DMS153 (cell line): ENCODE measurements at places on chromosomes 6 and 20.

- DNase-seq: no peak
Observed at GRCh38 chr6:14743474-14744211, 502.2 kb upstream of the JARID2 start.

DNA sequence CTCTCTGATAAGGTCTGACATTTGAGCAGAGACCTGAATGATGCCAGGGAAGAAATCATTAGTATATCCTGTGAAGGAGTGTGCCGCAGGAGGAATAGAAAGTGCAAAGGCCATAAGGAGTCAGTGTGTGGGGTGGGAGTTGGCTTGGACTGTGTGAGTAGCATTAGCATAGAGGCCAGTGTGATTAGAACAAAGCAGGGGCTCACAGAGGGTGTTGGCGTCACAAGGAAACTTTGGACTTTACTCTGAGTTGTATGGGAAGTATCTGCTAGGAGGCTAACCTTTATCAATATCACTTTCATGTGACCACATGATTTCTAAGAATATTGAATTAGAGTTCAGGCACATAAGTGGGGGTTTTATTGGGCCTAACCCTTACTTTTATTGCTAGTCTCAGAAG, 12.1 kb downstream of the TMEM200A start:
- DNase-seq: no peak

DNA sequence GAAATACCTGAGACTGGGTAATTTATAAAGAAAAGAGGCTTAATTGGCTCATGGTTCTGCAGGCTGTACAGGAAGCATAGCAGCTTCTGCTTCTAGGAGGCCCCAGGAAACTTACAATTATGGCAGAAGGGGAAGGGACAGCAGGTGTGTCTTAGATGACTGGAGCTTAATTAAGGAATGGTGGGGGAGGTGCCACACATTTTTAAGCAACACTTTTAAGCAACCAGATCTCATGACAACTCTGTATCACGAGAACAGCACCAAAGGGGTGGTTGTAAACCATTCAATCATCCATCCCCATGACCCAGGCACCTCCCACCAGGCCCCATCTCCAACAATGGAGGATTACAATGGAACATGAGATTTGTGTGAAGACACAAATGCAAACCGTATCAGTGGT, 26.9 kb downstream of the FIG4 start:
- DNase-seq: no peak

GRCh38 chr20:18621004-18621403, 33.1 kb downstream of the DTD1 start:
- DNase-seq: no peak

- DNase-seq: no peak
Observed at GRCh38 chr20:46751856-46752255, 42.4 kb downstream of the SLC2A10 start.

DNA sequence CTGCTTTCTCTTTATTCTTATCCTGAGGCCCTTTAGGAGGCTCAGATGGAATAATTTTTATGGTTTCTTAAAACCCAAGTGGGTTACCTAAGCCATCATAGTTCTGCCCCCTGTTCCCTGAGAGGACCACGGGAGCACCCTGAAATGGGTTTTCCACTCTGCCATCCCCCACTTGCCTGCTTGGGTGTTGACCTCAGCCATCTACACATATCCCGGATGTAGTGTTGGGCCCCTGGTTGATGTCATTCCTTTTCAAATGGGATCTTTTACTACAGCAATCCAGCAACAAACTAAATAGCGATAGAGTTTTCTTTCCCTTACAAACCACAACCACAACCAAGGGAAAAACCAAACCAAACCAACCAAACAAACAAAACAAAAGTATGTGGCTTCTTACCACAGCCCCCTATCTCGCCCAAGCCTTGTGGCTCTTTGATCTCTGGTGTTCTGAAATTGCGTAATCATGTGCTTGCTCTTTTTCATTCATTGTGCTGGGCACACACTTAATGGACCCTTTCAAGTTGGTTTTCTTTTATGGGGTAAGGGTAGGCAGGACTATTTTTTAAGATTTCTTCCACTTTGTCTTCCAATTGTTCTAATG, 154.9 kb downstream of the ESR1 start:
- no peak for DNase-seq

- DNase-seq: no peak
Observed at GRCh38 chr6:52130440-52130839, 43.0 kb upstream of the PKHD1 start.

DNA sequence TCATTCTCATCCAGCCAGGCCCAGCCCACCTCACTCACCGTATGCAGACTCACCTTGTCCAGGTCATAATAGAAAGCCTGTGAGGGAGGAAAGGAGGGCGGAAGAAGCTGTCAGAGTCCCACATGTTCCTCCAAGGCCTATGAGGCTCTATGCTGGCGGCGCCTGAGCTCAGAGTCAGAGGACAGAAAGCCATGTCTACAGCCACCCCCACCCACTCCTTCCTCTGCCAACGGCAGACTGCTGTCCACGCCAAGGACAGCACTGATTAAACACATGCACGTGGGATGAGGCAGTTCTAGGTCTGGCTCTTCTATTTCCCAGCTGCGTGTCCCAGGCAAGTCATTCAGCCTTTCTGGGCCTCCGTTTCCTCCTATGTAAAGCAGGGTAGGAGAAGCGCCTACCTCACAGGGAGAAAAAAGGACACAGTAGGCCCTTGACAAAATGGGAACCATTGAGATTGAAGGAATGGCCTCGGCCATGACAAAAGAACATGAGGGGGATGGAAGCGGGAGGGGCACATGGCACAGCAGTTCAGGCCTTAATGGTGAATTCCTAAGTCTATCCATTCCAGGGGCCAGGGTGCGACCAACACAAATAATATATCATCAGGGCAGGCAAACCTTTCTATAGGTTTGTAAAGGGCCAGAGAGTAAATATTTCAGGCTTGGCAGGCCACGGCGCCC, 80.1 kb downstream of the RIPOR3 start:
- DNase-seq: no peak

DNA sequence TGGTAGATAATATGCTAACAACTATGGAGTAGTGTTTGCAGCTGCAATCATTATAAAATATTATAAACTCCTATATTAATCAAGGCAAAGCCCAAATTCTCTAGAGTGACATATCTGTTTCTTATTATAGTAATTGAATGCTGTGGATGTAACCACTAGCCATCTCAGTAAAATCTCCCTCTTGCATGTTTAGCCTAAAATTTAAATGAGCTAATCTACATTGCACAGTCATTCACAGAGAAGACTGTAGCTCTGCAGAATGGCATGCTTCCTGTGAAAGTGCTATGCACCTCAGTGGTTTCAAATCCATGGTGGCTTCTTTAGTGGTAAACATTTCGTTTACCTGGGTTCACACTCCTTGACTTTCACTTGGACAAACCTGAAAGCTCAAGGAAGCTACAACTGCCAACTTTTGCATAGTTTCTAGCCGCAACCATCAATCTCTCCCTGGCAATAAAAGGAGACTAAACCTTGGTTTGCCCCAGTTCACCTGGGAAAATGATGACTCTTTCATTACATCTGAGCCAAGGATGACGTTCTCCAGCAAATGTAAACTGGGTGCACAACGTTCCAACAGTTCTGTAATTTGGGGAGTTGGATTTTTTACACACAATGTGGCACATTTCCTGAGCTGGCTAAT, 47.2 kb downstream of the FILIP1 start:
- no peak for DNase-seq

GRCh38 chr6:72689107-72689954, 67.5 kb downstream of the KCNQ5 start:
- DNase-seq: no peak

DNA sequence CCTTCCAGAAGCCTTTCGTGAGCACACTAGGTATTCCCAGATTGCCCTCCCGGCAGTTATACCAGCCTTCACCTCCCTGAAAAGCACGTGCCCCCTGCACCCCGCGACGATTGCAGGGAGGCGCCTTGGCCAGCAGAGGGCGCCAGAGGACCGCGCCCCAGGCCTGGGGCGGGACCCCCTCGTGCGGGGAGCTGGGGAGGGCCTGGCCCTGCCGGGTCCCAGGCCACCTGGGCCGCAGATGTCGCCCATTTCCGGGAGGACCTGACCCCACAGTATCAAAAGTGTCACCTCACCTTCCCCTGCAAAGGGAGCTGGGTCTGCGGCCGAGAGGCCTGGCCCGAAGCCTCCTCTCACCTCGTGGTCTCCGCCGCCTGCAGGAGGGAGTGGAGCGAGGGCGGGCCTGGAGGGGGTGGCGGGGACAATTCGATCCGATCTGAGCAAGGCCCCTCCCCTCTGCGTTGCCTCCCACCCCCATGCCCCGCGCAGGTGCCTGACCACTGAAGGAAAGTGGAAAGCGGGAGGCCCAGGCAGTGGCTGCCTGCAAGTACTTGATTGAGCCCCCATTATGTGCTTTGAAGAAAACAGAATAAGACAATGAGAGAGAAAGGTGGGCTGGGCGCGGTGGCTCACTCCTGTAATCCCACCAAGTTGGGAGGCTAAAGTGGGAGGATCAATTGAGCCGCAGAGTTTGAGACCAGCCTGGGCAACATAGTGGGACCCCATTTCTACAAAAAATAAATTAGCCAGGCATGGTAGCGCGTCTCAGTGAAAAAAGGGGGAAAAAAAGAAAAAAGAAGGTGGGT, 3.5 kb upstream of the SNAI1 start:
- peak; percentile 33 for DNase-seq

- no peak for DNase-seq
Observed at GRCh38 chr6:7311917-7312615, 933 bp downstream of the SSR1 start.

DNA sequence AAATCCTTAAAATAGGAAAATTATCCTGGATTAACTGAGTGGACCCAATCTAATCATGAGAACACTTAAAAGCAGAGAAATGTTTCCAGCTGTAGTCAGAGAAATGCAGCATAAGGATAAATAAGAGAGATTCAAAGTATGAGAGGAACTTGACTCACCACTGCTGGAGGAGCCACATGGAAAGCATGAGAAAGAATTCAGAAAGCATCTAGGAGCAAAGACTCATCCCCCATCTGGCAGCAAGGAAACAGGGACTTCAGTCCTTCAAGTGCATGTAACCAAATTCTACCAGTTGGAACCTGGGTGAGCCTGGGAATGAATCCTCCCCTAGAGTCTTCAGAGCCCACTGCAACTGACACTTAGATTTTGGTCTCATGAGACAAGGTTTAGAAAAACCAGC, 33.7 kb downstream of the RNF146 start:
- no peak for DNase-seq

DNA sequence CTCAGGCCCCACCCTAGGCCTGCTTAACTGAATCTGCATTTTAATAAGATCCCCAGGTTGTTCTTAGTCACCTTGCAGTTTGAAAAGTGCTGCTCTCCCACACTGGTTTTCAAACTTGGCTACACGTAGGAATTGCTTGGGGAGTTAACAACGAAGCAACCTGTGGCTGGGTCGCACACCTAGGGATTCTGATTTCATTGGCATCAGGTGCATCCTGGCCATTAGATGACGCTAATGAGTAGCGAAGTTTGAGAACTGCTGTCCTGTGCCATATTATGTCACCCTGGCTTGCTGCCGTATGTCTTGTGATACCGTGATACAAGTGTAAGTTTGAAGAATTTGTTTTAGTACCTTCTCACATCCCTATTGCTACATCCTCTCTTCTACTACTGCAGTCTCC, 28.2 kb upstream of the FUCA2 start:
- no peak for DNase-seq

DNA sequence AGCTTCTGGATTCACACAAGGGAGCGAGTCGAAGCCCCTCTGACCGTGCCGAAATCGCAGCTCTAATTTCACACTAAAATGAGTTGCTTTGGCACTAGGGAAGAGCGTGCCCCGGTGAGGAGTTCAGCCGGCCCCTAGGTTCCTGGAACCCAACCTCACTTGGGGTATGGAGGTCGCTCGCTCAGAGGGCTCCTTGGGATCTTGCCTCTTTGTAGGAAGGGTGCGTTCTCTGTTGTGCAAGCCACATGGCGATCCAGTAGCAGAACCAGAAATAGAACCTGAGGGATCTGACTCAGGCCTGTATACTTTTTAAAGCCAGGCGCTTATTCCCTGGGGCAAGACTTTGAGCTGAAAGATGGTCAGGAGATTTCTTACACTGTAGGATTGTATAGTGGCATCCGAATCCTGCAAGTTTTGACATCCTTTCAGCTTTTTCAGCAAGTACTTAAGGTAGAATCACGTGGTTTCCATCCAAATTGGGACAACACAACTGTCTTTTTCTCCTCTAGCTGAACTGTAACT, 861 bp upstream of the RALGAPA2 start:
- DNase-seq: no peak

DNA sequence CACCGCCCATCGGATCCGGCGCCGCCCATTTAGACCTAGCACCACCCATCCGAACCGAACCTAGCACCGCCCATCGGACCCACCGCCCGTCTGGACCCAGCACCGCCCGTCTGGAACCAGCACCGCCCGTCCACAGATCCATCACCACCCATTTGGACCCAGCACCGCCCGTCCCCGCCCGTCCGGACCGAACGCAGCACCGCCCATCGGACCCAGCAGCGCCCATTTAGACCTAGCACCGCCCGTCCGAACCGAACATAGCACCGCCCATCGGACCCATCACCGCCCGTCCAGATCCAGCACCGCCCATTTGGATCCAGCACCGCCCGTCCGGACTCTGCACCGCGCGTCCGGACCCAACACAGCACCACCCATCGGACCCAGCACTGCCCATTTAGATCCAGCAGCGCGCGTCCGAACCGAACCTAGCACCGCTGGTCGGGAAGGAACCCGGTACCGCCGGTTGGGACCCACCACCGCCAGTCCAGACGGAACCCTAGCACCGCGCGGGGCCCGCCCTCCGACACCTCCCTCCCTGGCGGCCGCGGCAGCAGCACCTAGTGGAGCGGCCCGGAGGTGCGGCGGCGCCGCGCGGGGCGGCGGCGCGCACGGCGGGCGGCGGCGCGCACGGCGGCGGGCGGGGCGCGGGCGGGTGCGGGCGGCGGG, 348 bp upstream of the AFDN start:
- DNase-seq: no peak

DNA sequence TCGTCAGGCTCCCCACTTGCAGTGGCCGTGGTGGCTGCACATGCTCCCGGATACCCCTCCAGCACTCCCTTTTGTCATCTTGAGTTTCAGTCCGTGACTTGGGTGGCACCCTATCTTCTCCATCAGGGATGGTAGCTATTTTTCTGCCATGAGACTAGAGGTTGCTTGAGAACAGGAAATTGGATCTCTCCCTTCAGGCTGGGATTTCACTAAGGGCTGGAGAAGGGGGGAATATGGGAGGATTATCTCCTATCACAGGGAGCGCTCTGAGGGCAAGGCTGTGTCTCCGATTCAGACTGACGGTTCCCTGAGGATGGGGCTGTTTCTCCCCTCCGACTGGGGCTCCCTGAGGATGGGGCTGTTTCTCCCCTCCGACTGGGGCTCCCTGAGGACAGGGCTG, 123.1 kb downstream of the MRPL14 start:
- DNase-seq: no peak

GRCh38 chr6:1536526-1537429, 72.9 kb upstream of the FOXC1 start:
- no peak for DNase-seq
